ENCODE measurements at places on chromosomes 1 and 21.

DNA sequence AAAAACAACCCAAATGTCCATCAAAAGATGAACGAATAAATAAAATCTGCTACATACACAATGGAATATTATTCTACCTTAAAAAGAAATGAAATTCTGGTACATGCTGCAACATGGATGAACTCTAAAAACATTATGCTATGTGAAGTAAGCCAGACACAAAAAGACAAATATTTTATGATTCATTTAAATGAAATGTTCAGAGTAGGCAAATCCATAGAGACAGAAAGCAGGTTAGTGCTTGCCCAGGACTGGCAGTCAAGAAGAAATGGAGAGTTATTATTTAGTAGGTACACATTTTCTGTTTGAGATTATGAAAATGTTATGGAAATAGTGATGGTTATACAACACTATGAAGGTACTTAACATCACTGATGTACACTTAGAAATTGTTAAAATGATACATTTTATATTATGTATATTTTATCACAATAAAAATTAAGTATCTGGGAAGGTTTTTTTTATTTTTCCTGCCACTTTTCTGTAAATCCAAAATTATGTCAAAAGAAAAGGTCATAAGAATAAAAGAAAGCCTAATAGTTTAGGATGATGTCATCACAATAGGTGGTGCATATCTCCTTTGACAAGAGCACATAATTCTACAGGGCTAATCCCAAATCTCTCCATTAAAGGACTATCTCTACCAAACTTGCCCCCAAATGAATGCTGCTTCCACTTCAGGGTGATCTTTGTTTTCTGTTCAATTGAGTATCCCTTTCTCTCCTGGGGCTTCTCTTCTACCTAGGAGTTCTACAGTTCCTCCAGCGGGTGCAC lies 40.2 kb upstream of the FCER1A start:
- no peak for DNase-seq

DNA sequence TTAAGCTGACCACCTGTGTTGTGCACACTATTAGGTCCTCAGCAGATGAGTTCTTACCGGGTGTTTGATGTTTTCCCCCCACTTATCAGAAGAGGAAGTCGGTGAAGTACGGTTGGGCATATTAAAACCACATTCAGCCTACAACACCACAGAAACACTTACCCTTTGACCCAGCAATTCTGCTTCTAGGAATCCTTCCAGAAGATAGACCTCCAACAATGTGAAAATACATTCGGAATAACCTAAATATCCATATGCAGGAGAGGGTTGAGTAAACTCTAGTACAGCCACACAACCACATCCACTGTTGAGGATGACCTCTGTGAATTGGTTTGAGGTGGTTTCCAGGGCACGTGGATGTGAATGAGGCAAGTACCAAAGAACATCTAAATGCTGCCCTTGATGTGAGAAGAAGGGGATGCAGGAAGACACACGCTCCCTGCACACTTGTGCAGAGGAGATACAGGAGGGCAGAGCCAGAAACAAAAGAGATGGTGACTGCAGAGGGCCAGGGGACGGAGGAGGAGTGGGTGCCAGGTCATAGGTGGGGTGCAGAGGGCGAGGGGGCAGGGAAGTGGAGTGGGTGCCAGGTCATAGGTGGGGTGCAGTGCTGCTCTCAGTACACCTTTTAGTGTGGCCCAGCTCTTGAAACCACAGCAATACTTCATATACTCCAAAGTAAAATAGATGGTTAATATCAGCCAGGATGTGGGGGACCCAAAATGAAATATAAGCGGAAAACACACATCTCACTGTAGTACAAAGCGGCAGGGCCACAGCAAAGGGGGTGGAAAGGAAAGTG lies 12.8 kb downstream of the ADARB1 start:
- DNase-seq, result no peak

DNA sequence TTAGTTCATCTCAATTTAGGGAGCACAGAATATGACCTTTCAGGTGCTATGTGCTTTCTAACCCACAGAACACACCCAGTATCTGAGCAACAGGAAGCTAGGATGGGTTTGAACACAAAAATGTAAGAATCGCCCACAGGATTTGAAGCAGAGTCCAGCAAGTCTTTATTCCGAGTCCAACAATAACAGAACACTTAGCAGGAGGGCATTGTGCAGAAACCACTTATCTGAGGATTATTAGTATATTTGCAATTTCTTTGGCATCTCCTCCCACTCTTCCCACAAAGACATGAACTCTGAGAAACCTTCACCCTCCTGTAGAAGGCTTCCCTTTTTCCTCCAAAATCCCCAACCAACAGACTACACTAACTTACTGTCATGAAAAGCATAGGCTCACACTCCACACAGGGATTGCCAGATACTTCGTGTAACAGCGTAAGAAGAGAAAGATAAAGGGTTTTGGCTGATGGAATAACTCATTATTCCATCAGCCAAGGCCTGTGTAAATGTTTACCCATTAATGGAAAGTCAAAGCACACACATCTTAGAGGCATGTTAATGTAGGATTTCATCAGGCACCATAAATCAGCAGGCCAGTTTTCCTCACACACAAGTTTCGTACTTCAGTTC lies 16.1 kb downstream of the SIPA1L2 start:
- DNase-seq, result peak; percentile 61

DNA sequence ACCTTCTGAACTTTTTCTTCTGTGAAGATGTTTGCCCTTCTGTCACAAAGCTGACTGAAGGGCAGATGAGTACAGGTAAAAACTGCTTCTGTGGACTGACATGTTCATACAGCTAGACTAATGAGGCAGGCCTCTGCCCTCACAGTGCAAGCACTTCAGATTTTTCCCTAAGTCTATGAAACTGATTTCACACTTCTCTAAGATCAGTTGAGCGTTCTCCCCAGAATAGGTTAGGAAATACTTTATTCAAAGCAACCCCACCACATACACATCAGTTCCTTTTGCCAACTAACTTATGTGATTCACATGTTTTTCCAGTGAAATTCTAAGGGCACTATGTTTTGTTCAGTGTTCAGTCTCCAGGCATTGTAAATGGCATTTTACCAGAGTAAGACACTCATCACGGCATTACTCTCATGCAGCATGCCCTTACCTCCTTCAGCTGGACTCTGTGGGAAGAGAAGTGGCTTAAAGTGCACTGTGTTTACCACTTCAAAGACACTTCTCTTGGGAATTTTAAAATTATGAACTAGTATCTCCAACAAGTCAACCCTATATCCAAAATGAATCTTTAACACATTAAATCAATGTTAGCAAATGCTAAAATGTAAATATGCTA lies 5.4 kb upstream of the PSMG1 start:
- no peak for DNase-seq

DNA sequence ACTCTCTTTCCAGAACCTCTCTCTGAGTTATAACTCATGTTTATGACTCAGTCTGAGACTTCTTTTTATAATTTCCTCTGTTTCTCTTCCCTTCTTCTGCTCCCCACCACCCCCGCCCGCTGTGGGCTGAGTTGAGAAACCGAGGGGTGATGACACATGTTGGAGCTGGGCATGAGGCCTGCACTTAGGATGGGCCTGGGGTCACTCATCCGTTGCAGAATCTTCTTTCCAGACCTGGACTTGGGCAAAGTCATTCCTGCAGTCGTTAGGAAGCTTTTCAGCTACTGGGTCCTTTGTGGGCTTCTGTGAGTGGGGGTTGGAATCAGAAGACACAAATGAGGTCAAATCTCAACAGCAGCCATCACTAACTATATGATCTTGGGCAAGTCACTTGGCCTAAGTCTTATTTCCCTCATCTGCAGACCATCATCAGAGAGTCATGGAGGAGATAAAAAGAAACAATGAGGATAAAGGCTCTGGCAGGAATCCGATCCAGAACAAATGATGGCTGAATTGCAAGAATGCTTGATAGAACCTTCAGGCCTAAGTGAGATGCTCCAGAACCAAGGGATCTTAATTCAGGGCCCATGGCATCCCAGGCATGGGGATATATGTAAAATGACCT lies 53.4 kb downstream of the RPS6KA1 start:
- DNase-seq, result peak; percentile 58

Measured in Caki2 (cell line).